ENCODE measurements at places on chromosomes 7 and 10. TPM values are rescaled to one million over a fixed set of nuclear protein-coding genes. Genes with fewer than 3 reads are reported as not detected.
A peak's percentile ranks its signal among the peaks of the same experiment; 100 is the strongest.

DNA sequence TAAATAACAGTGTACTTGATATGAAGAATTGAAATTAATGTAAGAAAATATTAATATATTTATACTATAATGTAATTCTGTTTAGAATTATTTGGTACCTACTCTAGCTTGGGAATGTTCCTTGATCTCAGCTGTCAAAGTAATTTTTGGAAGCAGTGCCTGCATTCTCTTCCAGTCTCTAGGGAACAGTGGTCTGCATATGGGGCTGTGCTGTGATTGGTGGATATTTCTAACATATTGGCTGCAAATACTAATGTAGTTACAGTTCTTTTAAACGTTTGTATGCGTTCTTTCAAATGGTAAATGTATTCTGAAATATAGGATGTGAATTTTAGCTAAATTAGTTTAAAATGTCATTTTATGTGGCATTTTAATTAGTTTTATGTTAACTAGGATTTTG is 87.2 kb downstream of the PHF14 start:
- no peak for ATAC-seq

- ATAC-seq, result peak; percentile 32
Measured at GRCh38 chr7:2807845-2808772, 36.0 kb downstream of the GNA12 start.

CHST15 gene
- 0.56 TPM for total RNA-seq

AMPH gene
- total RNA-seq, result not detected

DNA sequence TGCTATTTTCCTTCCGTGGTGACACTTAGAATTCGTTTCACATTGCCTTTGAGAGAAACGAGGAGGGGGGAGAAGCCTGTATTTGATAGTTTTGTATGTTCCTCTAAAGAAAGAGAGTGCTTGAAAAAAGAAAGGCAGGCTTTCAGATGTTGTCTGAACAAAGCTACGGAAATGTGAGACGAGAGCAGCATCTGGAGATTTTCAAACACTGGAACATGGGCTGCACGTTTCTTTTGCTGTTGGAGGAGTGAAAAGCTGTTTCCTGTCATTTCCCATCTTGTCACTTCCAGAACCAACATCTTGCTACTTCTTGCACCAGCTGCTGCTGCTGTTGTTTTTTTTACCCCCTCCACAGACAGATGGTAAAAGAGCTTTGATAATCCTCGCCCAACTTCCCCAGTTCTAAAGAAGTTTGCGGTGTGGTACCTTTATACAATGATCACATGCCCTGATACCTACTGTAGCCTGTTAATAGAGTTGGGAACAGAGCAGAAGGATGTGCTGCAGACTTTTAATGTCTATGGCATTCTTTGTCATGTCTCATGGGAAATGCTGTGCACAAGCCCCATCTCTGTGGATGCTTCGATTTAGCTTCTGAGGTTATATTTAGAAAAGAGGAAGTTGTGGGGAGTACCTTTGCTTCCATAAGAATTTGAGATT is 408.1 kb downstream of the AUTS2 start:
- ATAC-seq, result no peak

- ATAC-seq, result no peak
Measured at GRCh38 chr7:15674586-15674985, 11.9 kb downstream of the MEOX2 start.

- ATAC-seq, result peak; percentile 72
Measured at GRCh38 chr7:12730523-12730922, 43.1 kb downstream of the ARL4A start.

GIMAP8 gene
- 16.4 TPM for total RNA-seq

DNA sequence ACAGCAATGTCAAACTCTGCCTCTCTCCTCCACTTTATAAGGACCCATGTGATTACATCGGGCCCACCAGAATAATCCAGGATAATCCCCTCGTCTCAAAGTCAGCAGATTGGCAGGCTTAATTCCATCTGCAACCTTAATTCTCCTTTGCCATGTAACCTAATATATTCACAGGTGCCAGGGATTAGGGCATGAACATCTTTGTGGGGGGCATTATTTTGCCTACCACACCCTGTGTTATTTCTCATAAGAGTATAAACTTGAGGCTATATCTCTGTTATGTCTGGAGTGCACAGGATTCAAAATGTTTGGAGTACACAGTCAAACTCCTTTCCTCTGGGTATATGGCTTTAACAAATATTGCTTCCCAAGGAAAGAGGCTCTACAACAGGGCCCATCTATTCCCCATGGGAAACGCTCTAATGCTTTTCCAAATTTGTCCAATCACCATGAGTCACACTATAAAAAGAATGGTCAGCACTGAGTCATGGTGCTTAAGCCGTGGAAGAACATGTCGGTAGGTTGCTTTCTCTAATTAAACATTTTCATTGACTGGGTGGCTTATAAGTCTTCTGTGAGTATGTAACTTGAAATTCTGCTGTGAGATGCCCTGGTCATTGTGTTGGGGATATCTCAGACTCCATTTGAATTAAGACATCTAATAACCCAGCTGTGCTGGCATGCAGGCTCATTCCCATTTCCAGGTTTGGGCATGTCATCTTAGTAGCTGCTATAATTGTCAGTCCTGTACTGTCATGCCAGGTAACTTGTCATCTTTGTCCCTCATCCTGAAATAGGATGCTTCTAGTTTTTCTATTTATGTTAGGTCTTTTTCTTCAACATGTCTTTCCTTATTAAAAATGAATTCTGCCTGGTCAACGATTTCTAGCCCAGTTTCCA is 11.5 kb upstream of the AKR1B10 start:
- ATAC-seq, result no peak

H2BK1 gene
- 1.2 TPM for total RNA-seq

DNA sequence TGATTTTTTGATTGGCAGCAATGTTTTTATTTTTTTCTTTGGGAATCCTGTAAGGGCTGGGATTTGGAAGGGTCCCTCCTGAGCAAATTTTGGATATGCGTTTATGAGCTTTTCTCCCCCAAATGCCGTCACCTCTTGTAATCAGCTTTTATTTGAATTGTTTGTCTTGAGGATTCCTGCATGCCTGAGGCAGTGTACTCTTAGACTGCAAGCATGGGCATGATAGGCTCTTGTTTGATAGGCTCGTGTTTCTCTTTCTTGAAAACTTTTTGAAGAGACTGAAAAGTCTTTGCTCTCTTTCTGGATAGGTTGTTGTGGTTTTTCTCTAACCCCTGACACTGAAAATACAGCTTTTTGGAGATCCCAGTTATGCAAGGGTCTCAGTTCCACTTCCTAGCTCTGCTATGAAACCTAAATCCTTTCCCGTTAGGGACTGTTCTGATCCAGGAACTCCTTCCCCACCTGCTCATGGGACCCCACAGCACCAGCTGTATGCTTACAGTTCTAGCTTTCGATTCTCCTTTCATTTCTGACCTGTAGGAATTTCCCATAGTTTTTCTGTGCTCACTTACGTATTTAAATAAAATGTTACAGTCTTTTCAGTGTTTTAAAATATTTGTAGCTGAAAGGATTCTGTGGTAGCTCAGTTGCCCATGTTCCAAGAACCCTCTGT is 17.2 kb downstream of the TSPAN13 start:
- no peak for ATAC-seq
